Muscle of arm (tissue), 14 donors: ENCODE measurements at places on chromosomes 13 and 19. TPM values are rescaled to one million over a fixed set of nuclear protein-coding genes. Genes with fewer than 3 reads are reported as not detected.

PSENEN gene
- polyA plus RNA-seq: 36.1 TPM

- DNase-seq: no peak
These were observed 799 bp downstream of the PVR start for GRCh38 chr19:44644402-44645016.

LGALS4 gene
- 236 TPM for polyA plus RNA-seq

GRCh38 chr19:47752440-47753211 lies 7.3 kb downstream of the NOP53 start:
- DNase-seq: no peak

ZNF615 gene
- 10.7 TPM for polyA plus RNA-seq

RXFP2 gene
- polyA plus RNA-seq: 0.08 TPM
